ENCODE measurements at places on chromosomes 13 and 19.

DNA sequence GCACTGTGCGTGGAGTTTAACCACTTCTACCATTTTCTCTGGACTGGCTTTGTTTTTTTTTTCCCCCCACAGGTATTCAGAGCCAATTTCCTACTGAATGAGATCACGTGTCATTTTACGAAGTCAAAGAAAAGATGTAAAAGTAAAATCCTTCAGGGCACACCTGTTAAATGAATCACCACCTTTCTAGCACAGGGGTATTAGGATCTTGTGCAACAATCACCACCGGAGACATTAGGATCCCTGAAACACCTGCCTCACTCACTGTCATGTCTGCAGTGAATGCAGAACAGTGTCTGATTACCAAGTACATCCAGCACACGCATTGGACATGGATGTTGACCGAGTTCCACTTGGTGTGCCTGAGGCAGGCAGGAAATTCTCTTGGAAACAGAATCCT is 17.2 kb downstream of the BRD4 start:
- peak; percentile 3 for DNase-seq

- no peak for DNase-seq
Measured at GRCh38 chr19:49803529-49803856, 9.6 kb downstream of the FUZ start.

DNA sequence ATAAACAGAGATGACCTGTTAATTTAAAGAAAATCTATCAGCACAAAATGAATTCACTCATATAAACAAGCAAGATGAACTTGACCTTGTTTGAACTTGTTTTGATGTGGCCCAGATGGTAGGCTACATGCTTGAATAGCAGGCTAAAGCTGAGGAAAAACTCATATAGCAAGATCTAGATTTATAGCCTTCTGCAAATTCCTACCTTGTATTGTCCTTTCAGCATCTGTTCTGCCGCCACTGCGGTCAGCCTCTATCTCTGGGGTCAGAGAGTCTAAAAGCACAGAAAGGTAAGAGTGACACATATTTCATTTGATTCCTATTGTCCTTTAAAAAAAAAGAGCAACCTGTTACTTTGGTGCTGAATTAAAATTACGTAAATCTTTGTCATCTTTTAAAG is 392.1 kb downstream of the DACH1 start:
- DNase-seq, result peak; percentile 74

DNA sequence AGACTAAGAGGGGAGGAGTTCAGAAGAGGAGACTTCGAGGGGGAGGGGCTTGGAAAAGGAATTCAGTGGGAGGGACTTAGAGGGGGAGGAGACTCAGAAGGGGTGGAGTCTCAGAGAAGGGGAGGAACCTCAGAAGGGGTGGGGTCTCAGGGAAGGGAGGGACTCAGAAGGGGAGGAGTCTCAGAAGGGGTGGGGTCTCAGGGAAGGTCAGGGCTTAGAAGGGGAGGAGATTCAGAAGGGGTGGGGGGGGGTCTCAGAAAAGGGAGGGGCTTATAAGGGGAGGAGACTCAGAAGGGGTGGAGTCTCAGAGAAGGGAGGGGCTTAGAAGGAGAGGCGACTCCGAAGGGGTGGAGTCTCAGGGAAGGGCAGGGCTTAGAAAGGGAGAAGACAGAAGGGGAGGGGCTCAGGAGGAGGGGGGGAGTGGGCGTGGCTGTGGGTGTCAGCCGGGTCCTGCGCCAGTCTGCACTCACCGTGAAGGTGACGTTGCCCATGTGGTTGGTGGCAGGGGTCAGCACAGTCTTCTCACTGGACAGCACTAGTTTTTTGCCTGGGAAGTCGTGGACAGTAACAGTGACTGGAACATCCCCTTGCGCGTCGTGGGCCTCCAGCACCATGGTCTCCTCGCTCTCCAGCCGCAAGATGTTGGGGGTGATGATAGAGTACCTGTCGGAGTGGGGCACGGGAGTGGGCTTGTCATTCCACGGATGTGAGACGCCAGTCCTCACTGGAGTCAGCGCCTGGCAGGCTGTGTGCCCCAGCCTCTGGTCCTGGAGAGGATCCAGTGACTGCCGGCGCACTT is 1.5 kb downstream of the C3 start:
- DNase-seq, result peak; percentile 23

- no peak for DNase-seq
Measured at GRCh38 chr13:108690726-108691125, 61.3 kb downstream of the MYO16 start.

GRCh38 chr19:46014941-46015686 is 7.7 kb downstream of the PGLYRP1 start:
- peak; percentile 92 for DNase-seq

DNA sequence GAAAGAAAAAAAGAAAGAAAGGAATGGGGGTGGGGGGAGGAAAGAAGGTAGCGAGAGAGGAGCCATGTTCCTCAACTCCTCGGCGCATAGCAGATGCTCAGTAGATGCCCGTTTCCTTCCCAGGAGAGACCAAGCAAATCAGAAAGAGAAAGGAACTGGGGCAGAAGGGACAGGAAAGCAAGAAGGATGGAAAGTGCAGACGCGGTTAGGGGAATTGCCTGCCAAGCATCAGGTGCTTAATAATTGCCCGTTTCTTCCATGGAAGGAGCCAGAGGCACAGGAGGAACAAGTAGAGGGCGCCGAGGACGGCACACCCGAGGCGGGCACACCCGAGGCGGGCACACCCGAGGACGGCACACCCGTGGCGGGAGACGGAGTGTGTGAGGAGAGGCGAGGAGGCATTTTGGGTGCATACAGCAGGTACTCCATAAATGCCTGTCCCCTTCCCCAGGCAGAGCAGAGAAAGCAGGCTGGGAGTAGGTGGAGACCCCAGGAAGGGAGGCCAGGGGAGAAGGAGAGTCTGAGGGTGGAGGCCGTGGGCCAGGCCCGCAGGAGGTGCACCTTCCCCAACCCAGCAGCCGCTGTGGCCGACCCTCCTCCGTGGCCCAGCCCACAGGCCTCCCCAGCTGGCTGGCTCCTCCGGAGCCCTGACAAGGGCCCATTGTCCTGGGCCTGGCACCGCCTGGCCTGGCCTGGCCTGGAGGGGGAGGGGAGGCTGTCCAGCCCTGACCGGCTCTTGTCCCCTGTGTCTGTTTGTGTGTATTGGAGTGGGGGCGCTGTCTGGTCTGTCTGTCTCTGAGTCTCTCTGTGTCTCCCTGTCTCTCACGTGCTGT is 14.6 kb downstream of the JOSD2 start:
- no peak for DNase-seq

- DNase-seq, result no peak
Measured at GRCh38 chr13:43368003-43368402, 344.6 kb downstream of the DNAJC15 start.

DNA sequence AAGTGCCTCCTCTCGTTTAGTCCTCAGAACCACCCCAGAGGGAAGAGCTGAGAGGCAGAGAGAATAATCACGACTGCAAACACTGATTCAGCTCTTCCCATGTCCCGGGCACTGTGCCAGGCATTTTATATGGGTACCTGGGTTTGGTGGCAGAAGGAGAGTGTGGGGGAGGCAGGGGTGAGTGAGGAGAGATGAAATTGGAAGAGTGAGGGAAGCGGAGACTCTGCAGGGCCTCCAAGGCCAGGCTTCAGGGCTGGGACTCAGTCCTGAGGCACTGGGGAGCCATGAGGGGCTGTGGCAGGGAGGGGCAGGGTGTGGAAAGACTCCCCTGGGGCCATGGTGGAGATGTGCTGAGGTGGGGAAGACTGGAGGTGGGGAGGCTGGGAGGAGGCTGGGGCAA is 8.7 kb downstream of the SYNGR4 start:
- peak; percentile 57 for DNase-seq

DNA sequence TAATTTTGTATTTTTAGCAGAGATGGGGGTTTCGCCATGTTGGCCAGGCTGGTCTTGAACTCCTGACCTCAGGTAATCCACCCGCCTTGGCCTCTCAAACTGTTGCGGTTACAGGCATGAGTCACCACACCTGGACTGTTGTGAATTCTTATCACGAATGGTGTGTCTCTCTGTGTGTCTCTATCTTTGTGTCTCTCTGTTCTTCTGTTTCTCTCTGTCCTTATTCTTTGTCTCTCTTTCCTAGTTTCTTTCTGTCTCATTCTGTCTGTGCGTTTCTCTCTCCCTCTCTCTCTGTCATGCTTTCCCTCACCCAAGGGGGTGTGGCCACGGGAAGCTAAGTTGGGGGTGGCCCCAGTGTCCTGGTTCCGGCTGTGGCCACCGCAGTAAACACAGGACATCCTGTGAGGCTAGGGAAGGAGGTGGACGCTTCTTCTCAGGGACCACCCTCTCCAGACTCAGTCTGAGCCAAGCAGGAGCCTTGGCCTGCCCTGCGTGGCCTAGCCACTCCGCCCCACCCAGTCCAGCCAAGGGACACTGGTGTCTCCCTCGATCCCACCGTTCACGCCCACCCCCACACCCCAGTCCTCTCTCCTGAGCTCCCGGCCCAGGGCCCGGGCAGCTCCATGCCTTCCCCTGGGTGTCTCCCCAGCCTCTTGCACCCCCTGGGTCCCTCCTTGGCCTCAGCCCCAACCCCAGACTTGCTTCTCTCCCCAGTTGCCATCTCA is 3.9 kb upstream of the PRX start:
- no peak for DNase-seq

DNA sequence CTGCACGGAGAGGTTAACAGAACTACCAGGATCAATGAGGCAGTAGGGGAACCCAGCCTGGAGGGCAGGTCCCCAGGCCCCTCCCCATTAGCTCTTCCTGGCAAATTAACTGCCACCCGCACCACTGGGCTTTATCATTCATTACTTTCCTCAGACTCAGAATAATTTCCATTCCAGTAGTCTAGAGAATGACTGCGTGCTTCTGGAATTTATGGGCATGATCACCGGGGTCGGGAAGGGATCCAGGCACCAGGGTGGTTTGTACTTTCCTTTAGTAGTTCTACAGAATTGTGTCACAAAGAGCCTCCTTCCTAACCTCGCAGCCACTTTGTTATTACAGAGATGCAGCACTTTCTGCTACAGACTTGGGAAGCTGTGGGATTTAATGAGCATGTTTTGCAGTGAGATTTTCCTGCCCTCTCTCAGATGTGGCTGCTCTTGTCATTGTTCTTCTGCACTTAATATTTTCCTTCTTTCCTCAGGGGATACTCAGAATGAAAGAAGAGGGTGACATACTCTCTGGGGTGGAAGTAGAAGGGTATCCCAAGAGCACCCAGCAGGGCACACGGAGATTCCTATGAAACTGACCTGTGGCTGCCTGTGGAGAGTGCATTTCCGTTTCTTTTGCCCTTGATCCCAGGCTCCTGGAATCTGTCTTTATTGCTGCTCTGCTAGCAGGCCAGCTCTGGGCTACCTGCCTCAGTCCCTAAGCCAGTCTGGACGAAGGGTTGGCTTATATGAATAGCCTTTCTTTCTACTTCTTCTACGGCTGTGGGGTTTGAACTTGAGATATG is 285.0 kb upstream of the SLC10A2 start:
- no peak for DNase-seq

DNA sequence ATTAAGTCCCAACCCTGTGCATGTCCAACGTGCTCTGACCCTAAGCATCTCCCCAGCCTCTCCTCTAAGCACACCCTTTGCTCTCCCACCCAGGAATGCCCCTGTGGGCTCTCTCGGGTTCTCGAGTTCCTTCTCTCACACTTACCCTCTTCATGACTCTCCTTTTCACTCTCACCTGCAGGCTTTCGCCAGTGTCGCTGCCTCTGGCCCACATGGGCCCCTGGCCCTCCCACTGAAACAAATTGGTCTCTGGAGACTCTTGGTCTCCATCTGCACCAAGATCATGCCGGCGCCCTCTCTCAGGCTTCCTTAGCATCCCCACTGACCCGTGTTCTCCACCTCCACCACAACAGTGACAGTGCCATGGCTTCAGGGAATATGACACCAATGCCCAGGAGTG is 19.6 kb upstream of the SACS start:
- no peak for DNase-seq

GRCh38 chr19:13104848-13105711 is 2.4 kb upstream of the LYL1 start:
- no peak for DNase-seq

GRCh38 chr13:113393563-113394338 is 29.8 kb upstream of the GRTP1 start:
- peak; percentile 88 for DNase-seq

GRCh38 chr13:51425410-51426042 is 27.3 kb downstream of the INTS6 start:
- no peak for DNase-seq

GRCh38 chr13:114311908-114312307 is 2.4 kb upstream of the CHAMP1 start:
- no peak for DNase-seq

GRCh38 chr13:105220881-105221280 is 1314.6 kb downstream of the EFNB2 start:
- no peak for DNase-seq

DNA sequence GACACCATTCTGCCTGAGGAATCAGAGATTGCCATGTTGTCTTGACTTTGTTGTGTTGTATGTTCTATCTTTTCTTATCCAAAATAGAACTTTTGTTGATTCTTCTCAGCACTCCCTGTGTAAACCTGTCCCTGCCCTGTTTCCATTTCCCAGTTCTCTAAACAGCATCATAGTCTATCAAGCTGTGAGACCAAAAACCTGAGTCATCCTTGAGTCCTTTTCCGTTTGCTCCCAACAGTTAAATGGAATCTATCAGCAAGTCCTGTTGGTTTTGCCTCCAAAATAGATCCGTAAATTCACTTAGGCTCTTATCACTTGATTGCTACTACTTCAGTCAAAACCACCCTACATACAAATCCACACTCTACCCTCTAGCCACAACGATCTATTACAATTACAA is 667.1 kb downstream of the PCDH9 start:
- DNase-seq, result no peak

DNA sequence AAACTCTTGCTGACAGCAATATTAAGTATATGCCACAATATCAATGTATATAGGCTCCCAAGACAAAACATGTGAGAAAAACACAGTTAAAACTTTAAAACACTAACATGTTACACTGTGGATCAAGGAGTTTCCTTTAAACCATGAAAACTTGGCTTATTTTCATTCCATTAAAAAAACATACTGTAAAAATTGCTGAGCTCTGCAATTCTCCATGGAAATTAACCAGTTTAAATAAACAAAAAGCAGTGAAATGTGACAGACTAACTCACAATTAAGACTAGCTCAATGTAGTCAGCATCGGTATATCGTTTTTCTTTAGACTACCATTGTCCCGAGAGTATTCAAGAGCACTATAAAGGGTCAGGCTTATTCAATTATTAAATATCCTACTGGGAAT is 930.5 kb upstream of the SLITRK1 start:
- no peak for DNase-seq

- DNase-seq, result no peak
Measured at GRCh38 chr13:33560726-33561125, 257.2 kb upstream of the RFC3 start.

DNA sequence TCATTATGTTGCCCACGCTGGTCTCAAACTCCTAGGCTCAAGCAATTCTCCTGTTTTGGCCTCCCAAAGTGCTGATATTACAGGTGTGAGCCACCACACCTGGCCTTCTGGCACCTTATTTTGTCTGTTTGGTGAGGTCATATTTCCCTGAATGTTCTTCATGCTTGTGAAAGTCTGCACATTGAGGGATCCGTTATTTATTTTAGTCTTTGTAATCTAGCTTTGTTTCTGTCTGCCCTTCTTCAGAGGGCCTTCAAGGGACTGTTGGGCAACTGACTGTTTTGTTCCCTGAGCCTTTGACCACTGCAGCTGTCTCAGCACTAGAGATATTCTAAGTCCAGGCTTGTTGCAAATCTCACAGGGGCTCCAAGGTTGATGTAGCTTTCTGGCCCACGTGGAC is 110.5 kb upstream of the RFC3 start:
- DNase-seq, result no peak

- DNase-seq, result no peak
Measured at GRCh38 chr19:33445442-33446329, 72.2 kb downstream of the CEBPG start.

Measured in NCI-H1417 (cell line).